ENCODE measurements at places on chromosomes 16 and 17. TPM values are rescaled to one million over a fixed set of nuclear protein-coding genes. Genes with fewer than 3 reads are reported as not detected.

The KRT32 gene
- not detected for total RNA-seq

DNA sequence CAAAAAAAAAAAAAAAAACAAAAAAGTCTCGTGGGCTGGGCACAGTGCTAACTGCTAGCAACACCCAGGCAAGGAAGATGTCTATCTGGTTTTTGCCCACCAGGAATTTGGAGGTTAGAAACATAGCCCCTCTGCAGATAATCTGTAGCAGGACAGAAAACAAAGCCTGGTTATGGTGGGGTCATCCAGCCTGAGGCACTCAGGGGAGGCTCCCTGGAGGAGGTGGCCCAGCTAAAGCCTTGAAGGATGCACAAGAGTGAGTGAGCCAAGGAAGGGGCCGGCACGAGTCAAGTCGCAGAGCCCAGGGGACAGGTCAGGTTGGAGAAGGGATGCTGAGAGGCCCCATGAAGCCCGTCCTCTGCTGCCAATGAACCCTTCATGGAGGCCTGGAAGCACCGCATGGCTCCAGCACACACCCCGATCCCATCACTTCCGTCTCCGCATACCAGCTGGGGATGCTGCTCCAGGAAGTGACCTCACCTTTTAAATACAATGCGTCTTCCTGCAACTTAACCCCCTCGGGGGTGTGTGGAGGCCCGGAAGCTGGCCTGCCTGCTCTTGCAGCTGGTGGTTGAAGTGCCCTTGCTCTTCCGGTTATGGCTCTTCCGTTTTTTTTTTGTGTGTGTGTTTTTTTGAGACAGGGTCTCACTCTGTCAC, 86.5 kb downstream of the ENGASE start:
- H3K27ac ChIP-seq: no peak overlapping the region
- H3K4me1 ChIP-seq: peaks cover 7% of the 10 kb centered on the region

- no peak overlapping the region for H3K4me3 ChIP-seq
- DNase-seq: no peak
- H3K36me3 ChIP-seq: no peaks in the 10 kb centered on the region
- H3K27me3 ChIP-seq: no peaks in the 10 kb centered on the region
- H3K27ac ChIP-seq: no peak overlapping the region
- no peaks in the 10 kb centered on the region for H3K4me1 ChIP-seq
These were observed 36.0 kb upstream of the SREBF1 start for GRCh38 chr17:17872547-17873345.

DNA sequence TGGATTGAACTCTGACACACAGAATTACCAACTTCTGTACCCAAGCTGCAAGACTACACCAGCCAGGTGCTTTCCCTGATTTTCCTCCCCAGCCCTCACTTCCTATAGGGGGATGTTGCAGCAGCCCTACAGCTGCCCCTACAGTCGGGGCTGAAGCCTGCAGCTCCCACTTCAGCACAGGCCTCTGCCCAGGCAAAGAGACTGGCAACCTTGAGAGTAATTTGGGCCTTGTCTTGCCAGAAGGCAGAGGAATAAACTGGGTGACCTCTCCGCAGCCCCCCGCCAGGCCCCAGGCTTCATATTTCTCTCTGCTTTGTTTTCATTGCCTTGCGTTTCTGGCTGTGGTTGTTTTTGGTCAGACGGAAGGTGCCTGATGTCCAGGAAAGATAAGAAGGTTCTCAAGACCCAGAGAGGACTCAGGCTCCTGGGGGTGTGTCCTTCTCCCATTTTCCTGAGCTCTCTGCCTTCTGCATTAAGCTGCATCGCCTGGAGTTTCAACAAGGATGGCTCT, 32.0 kb downstream of the SLC6A4 start:
- H3K4me3 ChIP-seq: no peak overlapping the region
- peaks cover 19% of the 10 kb centered on the region for H3K27me3 ChIP-seq
- H3K27ac ChIP-seq: no peak overlapping the region
- no peak for DNase-seq

GRCh38 chr16:79509211-79509631, 91.3 kb downstream of the MAF start:
- H3K27me3 ChIP-seq: peaks cover 4% of the 10 kb centered on the region
- H3K4me1 ChIP-seq: no peaks in the 10 kb centered on the region
- DNase-seq: no peak
- no peaks in the 10 kb centered on the region for H3K36me3 ChIP-seq

DNA sequence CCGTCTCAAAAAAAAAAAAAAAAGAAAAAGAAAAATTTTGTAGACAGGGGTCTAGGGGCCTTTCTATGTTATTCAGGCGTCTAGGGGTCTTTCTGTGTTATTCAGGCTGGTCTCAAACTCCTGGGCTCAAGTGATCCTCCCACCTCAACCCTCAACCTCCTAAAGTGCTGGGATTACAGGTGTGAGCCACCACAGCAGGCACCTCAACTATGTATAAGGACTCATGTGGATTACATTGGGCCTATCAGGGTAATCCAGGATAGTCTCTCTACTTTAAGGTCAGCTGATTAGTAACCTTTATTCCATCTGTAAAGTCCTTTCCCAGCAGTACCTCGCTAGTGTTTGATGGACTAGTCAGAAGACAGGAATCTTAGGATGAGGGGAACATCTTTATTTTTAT, 22.4 kb downstream of the TADA2A start:
- no peak for DNase-seq
- H3K4me1 ChIP-seq: peaks cover 32% of the 10 kb centered on the region
- peaks cover 49% of the 10 kb centered on the region for H3K36me3 ChIP-seq
- no peaks in the 10 kb centered on the region for H3K27me3 ChIP-seq
- H3K4me3 ChIP-seq: no peak overlapping the region
- H3K27ac ChIP-seq: peak overlapping the region; percentile 97

DNA sequence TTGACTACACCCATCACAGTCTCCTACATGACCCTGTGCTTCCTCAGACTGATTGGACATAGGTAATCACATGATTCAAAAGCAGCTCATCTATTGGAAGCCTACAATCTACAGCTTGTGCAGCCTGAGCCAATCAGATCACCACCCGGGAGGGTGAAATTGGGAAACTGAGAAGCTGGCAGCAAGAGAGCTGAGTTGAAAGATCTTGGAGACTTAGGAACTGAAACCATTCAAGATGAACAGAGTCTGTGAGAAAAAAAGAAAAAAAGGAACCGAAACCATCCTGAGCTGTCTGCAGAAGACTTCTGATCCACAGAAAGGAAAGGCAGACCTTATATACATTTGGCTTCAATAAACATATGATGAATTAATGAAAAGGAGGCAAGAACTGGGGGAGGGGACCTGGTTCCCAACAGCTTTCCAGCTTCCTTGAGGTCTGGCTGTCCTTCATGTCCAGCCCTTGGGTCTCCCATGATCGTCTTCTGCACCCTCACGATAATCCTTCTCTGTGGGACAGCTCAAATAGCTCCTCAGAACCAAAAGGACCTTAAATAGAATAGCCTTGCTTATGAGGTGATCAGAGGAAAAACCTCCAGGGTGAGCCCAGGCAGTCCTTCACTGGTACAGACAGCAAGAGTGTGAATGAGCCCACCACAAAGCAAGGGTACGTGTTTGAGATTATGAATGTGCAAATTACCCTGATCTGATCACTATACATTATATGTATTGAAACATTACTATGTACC, 32.6 kb downstream of the PLXDC1 start:
- no peaks in the 10 kb centered on the region for H3K27me3 ChIP-seq
- H3K4me3 ChIP-seq: no peak overlapping the region
- H3K4me1 ChIP-seq: no peaks in the 10 kb centered on the region
- no peaks in the 10 kb centered on the region for H3K36me3 ChIP-seq
